ENCODE measurements at places on chromosomes 6 and 20.

DNA sequence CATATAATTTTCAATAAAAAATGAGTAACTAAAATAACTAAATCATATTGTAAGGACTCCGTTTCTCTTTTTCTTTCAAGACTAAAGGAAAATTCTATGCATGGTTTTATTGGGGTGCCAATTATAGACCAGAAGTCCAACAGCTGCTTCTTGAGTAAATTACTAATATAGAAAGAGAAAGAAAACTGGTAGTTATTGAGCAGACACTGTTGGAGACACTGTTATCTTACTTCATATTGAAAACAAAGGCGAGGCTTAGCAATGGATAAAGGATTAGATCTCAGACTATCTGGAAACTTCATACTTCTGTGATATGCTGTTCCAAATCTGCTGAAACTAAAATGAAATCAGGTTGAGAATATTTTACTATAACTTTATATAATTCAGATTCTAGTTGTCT lies 169.6 kb upstream of the EYS start:
- DNase-seq, result no peak

DNA sequence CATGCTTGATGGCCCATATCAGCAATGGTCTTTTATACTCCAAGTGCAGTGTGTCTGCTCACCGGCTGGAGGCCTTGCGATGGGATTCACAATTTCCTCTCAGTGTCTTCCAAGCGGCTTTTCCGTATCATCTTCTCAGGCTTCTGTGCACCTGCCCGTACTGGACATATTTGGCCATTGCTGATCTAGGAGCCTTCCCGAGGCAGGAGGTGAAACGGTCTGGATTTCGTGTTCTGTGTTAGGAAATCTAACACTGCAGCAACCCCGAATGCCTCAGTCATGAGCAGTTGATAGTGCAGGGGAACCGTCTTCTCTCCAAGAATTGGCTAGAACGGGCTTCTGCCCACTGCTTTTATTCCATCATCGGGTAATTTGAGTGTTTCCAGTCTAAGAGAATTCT lies 60.5 kb downstream of the PPP1R14C start:
- DNase-seq, result no peak

GRCh38 chr20:48789185-48789668 lies 38.6 kb downstream of the PREX1 start:
- DNase-seq, result no peak

- no peak for DNase-seq
Measured at GRCh38 chr6:43074847-43075669, 1.1 kb upstream of the PTK7 start.

- DNase-seq, result no peak
Measured at GRCh38 chr6:26295691-26296555, 69.1 kb upstream of the BTN3A2 start.

DNA sequence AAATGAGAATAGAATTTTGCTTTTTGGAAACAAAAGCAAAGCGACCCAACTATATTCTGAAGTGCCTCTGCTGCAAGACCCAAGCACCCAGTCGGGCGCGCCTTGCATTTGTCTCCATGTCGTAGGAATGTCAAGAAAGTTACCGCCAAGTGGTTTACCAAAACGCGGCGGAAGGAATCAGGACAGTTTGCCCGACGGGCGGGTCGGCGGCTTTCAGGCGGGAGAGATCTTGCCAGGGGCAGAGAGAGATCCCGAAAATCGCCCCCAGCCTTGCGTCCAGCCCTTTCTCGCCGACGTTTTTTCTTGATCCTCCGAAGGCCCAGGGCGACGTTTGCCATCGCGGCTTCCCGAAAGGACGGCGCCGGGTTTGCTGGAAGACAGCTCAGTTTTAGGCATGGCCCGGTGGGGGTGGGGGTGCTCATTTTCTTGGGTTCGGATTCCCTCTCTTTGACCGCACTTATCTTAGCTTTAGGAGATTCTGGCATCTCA lies 4.0 kb upstream of the LIN28B start:
- DNase-seq, result no peak

GRCh38 chr6:142886431-142887170 lies 58.4 kb downstream of the HIVEP2 start:
- DNase-seq, result no peak

GRCh38 chr6:129350278-129350677 lies 359.7 kb downstream of the ARHGAP18 start:
- DNase-seq, result no peak

All from activated CD4-positive, CD25-positive, alpha-beta regulatory T cell treated with anti-CD3 and anti-CD28 coated beads, Interleukin-2, amount 50 U/mL, for 72 hours (primary cell).